ENCODE measurements at places on chromosomes 11 and 22.

- DNase-seq = no peak
Observed at GRCh38 chr11:76455331-76455730, 10.5 kb downstream of the EMSY start.

DNA sequence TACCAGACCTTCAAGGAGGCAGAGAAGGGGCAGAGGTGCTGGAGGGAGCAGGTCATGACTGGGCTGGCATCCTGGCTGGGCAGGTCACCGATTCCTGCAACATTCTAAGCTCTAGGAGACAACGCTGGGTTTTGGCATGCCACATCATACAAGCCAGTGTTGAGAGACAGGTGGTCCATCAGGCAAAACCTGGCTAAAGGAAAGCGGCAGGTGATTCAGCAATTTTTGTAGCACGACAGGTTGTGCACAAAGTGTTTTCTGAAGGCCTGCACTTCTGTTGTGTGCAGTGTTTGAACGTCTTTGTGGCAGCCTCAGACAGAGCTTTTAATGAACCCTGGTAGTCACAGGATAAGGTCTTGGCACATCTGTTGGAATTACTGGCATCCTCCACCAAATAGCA, 69.9 kb upstream of the BID start:
- no peak for DNase-seq

DNA sequence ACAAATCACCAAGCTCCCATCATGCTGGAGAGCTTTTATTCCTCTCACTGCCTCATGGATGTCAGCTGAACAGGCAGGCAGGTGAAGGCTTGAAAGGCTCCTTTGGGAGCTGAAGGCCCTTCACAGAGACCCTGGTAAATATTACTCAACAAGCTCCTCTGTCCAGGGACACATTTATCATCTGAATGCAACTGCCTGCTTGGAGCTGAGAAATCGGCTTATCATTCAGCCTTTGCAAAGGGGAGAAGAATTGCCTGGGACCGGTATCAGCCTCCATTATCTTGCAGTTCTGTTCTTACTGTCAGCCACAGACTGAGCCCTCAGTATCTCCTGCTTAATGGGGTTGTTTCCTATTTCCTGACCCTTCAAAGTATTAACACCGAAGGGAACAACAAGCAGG, 113.8 kb upstream of the PITPNB start:
- DNase-seq = no peak

- no peak for DNase-seq
Observed at GRCh38 chr11:64334764-64335735, 5.0 kb upstream of the CCDC88B start.

DNA sequence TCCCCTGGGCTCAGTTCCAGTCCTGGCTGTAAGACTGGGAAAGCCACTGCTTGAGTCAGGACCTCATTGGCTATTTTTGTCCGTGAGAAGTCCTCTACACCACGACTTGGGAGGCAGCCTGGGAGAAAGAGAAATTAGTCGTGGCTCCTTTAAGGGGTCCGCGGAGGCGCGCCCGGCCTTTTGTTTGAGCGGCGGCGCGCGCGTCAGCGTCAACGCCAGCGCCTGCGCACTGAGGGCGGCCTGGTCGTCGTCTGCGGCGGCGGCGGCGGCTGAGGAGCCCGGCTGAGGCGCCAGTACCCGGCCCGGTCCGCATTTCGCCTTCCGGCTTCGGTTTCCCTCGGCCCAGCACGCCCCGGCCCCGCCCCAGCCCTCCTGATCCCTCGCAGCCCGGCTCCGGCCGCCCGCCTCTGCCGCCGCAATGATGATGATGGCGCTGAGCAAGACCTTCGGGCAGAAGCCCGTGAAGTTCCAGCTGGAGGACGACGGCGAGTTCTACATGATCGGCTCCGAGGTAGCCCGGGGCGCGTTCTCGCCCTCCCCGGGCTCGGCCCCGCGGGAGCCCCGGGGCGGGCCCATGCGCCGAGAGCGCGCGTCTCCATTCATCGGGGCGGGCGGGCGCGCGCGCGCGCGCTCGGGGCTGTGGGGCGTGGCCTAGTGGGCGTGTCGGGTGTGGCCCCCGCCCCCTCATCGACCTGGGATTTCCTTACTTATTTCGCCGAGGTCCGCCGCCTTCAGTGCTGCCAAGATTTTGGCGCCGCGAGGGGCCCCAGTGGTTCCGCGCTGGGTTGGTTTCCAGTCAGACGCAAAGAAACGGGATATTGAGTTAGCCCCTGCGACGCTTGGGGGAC, at the start of gene SMARCB1:
Gene SMARCB1 (plus strand): TSS at position 215 of the 848 bp plus-strand sequence. CDS start 204 bp downstream, at position 419.
- peak; percentile 96 for DNase-seq

- DNase-seq = no peak
Observed at GRCh38 chr22:36828815-36829214, 12.0 kb upstream of the PVALB start.

DNA sequence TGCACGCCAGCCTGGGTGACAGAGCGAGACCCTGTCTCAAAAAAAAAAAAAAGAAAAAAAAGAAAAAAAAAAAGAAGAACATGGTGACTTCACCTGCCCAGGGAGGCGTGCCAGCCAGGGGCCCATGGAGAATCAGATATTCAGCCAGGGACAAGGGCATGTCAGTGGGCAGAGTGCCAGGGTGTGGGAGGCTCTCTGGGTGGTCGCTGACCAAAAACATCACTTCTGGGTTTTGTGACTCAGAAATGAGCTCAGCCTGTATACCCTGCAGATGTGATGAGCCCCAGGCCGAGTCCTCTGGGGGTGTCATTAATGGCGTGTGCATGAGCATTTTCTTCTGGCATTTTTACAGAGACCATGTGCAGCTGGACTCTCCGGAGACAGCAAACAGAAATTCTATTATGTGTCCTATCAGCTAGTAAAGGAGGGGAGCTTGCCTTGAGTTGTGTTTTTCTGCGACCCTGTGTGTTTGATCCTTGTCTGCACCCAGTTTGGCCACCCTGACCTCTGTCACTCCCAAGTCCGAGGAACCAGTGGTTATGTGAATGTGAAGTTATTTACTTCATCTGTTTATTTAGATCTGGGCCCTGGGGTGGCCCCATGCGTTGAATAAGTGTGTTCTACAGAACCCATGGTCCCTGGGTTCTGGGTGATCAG, 53.6 kb downstream of the BCR start:
- no peak for DNase-seq

DNA sequence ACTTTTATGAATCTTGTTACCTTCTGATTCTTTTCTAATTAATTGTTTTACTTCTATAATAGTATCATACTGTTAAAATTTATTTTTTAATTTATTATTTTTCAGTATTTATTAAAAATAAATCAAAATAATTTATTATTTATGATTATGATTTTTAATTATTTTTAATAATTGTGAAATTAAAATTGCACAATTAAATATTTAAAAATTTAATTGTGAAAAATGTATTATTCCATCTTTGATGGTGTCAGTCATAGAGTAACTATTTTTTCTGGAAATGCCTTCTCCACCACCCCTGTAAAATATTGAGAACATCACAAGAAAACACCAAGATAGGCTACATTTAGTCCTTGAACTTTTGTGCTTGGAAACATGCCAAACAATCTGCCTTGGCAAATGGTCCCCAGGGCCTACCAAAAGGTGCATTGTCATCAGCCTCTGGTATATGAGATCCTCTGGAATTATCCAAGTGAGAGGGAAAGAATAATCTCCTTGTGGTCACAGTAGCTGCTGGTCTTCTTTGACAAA, at the start of gene OR8H2:
Gene OR8H2 (plus strand): TSS at position 478 of the 528 bp plus-strand sequence. CDS start 1,356 bp downstream, outside the sequence.
- DNase-seq = no peak

- no peak for DNase-seq
Observed at GRCh38 chr22:46414704-46415103, 79.2 kb downstream of the TRMU start.

GRCh38 chr11:73361953-73362776, 14.0 kb upstream of the RELT start:
- no peak for DNase-seq

DNA sequence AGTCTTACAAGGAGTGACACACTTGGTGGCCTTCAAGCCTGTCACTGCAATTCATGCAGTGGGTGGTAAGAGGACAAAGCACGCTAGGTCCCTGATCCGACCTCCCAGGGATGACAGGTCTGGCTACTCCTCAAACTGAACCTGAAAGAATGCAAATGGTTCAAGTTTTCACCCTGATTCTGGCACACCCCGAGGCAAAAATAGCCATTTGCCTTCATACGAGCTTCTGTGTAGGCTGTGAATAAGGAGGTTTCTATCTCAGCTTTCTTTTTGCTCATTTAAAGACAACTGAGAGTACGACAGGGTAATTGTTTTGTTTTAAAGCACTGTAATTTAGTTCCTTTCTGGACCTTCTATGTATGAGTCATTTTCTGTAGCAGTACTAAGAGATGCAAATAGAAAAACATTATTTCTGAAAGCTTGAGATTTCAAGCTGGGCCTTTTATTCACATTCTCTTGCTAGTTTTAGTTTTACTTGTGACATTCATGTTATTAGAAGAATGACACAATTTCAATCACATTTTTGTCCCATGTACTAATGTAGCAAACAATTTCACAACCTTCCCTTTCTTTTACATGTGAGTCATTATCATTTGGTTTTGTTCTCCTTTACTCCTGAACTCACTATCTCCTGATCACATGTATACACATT, 56.6 kb upstream of the FDX1 start:
- DNase-seq = no peak

DNA sequence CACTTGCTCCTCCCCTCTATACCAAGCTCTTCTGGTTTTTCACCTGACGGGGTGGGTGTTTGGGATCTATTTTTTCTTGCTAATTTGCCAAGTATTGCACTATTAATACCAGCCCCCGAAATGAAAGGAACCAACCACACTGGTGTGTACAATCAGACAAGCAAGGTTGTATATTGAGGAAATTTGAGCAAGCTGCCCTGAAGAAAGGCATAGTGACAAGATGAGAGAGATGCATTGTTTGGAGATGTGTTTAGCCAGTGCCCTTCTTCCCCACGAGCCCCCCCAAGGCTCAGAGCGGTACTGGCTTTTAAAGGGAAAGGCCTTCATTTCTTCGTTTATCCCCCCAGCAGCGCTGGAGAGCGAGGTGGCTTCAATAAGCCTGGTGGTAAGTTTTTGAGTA, 15.2 kb upstream of the GAS2L1 start:
- DNase-seq = no peak

DNA sequence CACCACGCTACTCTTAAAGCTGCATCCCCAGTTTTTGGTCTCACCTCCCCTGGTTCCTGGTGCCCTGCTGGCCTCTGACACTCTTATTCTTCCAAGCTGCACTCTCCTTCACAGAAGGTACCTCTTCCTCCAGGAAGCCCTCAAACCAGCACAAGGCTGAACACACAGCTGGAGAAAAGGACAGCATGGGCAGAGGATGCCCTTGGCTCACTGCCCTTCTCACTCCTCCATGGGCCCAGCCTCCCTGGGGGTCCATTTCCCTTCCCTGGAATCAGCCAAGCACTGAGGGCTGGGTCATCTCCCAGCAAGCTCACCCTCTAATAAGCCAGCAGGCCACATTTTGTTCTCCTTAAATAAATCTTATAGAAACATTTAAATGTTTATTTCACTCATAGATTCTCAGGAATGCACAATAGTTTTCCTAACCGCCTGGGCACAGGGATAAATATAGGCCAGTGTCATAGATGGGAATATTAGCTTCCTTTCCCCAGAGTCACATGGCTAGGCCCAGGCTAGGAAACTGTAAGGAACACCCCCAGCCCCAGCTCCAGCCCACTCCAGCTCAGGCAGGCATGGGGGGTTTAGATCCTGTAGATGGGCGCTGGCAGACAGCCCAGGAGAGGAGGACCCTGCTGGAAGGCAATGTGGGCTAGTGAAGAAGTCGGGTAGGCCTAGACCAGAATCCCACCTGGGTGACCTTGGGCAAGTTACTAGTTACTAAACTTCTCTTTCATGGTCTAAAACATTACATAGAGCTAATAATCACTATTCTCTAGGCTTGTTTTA, 51.5 kb downstream of the IRAG1 start:
- DNase-seq = no peak

GRCh38 chr22:28883917-28884746, 760 bp downstream of the ZNRF3 start:
- DNase-seq = peak; percentile 68

DNA sequence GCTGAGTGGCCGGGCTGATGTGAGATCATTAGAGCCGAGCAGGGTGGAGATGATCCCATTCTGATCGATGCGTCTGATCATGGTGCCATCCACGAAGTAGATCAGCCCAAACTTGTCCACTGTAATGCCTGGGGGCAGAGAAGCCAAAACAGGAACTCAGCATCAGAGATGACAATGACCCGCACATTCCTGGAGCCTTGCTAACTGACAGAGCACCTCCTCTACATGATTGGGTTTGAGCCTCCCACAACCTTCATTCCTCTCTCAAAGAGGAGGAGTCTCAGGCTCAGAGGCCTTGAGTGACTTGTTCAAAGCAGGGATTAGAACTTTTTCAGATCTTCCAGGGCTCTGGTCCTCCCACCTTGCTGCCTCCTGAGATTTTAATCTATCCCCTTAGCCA, 133.7 kb upstream of the NARS2 start:
- DNase-seq = no peak

- no peak for DNase-seq
Observed at GRCh38 chr22:46602025-46602424, 18.2 kb upstream of the GRAMD4 start.

- DNase-seq = no peak
Observed at GRCh38 chr11:69655479-69656428, 14.8 kb downstream of the CCND1 start.

DNA sequence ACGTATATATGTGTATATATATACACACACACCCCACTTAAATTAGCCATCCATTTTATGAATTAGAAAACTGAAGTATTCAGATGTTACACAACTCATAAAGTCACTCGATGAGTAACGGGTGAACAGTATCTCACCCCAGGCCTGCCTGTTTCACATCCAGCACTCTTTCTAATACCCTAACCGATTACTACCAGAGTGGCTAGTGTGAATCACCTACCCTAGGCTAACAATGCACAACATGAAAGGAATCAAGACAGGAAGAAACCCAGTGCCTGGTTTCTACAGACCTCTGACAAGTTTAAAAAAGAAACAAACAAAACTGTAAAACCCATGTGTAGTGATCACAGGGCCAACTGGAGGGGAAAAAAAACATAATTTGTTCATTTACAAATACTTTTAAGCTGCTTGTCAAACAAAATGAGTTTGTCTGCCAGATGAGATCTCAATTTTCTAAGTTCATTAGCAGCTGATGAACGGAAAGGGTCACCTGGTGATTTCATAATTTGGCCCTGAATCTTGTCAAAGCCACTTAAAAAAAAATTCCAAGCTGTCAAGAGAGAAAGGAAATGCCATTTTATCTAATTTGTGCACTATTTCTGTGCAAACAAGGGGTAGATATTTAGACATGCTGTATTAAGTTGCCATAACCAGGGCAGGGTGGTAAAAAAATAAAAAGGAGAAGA, 134.8 kb downstream of the LARGE1 start:
- no peak for DNase-seq

- no peak for DNase-seq
Observed at GRCh38 chr11:116328851-116329250, 443.9 kb downstream of the BUD13 start.

GRCh38 chr11:119446434-119446833, 23.5 kb upstream of the THY1 start:
- DNase-seq = no peak

- DNase-seq = peak; percentile 27
Observed at GRCh38 chr11:44824300-44824704, 97.5 kb downstream of the TSPAN18 start.

GRCh38 chr11:83639995-83640758, 354.0 kb upstream of the CCDC90B start:
- no peak for DNase-seq

- DNase-seq = no peak
Observed at GRCh38 chr11:15119352-15119751, 4.6 kb downstream of the INSC start.
